NCI-H2081 (cell line): ENCODE measurements at places on chromosomes 5 and 9.

DNA sequence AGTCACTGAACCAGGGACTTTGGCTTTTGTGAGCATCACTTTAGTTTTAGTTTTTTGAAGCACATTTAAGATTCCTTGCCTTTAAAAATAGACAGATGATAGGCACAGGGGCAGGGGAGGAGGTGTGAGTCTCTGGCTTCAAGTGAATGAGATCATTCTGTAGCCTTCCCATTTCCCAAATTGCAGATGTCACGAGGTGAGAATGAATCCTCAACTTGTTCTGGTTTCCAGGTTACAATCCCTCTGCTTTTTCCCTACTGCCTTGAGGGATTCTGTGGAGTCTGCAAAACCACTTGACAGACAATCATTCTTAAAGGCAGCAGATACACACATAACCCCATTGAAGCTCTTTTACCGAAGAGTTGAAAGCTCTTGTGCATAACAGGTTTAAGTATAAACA lies 332.4 kb downstream of the DMAC1 start:
- DNase-seq: no peak

DNA sequence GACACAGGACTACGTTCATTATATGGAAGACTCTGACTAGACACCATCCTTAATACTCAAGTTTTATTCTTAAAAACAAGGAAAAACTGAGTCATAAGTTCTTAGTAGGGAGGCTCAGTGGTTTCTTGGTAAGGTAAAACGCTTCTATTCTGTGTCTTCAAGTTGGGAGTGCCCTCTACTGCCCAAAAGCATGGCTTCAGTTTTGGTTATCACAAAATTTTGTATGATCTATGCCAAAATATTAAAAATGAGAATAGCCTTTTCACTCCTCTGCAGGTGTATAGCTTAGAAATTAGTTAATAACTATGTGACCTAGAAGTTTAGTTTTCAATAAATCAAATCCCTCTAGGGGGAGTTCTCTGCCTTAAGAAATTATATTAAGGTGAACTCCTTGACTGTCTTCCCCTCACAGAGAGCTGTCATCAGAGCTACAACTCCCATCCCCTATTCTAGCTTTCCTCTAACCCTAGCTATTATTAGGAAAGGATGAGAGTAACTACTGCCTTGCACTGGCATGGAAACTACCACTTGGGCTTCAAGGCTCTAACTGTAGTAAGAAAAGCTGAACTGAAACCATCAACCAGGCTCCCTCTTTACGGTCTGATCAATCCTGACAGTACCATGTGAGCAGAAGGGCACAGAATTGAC lies 189.7 kb downstream of the GNAQ start:
- DNase-seq: no peak

DNA sequence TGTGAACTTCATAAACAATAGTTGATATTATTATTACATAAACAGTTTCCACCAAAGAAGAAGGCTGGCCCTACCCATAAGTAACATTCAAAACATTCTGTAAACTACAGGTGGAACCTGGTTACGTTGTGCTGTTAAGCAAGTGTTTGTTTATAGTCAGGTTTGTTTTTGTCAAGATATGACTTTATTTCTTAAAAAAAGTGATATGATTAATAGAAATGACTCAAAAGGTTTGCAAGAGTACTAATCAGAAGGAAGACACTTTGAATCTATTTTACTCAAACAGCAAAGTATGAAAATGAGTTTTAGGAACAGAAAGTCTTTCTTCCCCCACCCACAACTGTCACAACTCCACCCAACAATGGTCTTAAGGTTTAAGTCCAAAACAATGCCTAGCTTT lies 220.8 kb downstream of the PLK2 start:
- DNase-seq: no peak

- no peak for DNase-seq
These were observed 16.1 kb downstream of the CACNA1B start for GRCh38 chr9:137893670-137894069.

- DNase-seq: no peak
These were observed 212.1 kb downstream of the TLR4 start for GRCh38 chr9:117916291-117916690.

- DNase-seq: no peak
These were observed 173.0 kb upstream of the PDE4D start for GRCh38 chr5:60066502-60066901.

DNA sequence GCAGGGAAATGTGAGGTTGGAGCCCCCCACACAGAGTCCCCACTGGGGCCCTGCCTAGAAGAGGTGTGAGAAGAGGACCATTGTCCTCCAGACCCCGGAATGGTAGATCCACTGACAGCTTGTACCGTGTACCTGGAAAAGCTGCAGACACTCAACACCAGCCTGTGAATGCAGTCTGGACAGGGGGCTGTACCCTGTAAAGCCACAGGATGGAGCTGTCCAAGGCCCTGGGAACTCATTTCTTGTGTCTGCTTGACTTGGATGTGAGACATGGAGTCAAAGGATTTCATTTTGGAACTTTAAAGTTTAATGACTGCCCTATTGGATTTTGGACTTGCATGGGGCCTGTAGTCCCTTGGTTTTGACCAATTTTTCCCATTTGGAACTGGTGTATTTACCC lies 535.0 kb upstream of the MEF2C start:
- DNase-seq: no peak

DNA sequence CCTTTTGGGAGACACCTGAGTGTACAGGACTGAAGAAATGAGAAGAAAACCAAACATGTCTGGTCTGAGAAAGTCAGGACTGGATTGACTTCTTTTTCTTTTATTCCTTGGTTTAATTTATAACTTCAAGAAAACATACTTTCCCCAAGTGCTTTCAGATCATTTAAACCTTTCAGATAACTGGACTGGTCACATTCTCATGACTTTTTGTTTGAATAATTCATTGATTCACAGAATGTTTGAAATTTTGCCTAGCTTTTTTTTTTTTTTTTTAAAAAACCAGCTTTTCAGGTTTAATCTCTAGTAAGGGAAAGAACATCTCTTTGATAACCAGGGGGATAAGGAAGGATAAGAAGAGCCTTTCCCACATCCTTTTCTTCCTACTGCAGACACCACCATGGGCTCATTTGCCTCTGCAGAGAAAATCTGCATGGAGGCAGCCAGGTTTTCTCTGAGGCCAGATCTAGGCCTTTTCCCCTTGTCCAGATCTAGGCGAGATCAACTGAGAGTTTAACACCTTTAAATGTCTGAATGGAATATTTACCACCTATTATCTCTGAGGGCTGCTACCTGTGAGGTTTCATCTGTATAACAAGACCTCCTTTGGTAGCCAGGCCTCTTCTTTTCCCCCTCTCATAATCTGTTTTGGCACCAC lies 45.0 kb upstream of the SLC28A3 start:
- DNase-seq: no peak

GRCh38 chr5:38376404-38376803 lies 118.0 kb downstream of the EGFLAM start:
- DNase-seq: no peak

- DNase-seq: peak; percentile 37
These were observed 61.5 kb downstream of the LNPEP start for GRCh38 chr5:96997265-96997859.

DNA sequence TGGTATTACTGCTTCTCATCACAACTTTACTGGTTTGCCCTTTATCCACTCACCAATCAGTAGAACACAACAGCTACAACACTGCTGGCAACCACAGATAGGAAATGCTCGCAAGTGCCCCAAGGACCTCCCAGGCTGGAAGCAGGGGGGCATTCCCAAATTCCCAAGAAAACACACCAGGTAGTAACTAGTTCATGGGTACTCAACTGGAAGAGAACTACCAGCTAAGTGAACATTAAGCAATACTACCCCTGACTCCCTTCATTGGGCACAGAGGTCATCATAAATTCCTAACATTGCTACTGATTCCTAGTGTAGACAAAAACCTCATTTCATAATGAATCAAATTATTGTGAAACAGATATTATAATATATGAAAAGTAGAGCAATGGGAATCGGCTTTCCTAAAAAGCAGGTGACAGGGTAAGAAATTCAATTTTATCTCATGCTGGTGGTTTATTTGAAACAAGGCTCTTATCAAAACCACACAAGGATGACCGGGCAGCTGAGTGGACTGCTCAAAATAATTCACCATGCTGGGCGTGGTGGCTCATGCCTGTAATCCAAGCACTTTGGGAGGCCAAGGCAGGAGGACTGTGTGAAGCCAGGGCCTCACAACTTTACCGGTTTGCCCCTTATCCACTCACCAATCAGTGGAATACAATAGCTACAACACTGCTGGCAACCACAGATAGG lies 81.6 kb downstream of the TLE1 start:
- DNase-seq: no peak

DNA sequence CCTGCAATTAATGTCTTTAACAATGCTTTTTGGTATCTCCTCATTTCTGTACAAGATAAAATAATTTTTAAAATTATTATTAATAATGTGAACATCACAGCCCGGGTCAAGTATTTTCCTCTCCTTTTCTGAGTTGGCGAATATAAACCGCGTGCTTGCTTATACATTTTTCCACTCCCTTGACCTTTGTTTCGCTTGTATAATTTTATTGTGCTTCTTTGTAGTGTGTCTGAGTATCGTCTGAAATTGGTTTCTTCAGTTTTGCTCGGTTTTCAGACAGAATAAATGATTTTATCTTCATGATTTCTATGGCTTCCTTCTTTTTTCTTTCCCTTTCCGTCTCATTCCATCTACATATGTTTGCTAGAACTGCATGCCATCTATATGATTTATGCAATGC lies 448.5 kb downstream of the MAT2B start:
- no peak for DNase-seq

DNA sequence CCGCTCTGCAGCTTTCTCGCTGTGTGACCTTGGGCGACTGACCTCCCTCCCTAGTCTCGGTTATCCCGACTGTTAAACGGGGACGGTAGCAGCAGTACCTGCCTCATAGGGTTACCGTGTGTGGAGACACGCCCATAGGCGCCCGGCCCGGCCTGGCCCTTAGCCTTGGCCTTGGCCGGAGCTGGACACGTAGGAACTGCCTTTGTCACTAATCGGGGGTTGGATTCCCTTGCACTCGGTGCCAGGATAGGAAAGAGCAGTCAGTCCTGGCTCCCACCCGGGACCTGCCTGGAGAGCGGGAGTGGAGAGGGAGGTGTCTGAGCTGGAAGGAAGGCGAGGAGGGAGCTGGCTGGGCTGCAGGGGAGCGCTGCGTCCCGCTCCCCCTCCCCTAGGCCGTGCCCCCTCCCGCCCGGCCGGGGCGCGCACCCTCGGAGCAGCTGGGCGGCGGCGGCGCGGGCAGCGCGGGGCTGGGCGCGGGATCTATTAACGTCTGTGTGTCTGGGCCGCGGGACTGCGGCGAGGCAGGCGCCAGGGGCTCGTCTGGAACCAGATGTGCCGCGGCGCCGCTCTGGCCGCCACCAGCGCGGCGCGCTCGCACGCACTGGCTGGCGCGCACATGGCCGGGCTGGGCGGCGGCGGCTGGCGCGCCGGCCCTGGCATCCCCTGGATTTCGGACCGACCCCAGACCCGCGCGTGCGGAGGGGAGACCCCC lies 31.7 kb downstream of the PRRX2 start:
- DNase-seq: peak; percentile 21

DNA sequence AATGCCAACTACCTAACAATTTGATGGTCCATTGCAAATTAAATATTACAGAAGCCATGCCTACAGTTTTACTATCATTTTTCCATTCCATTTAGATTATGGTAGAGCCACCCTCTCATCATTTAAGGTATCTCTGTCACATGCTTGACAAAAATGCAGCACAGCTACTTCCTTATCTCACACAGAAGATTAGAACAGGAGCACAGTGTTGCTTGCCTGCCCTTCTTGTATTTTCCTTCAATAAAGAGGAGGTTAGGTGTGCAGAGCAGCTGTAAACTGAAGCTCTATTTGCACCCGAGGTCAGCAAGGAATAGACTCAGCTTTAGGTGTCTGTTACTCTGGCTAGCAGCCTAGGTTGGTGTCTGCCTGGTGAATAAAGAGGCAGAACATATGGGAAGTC lies 51.5 kb upstream of the ATP10B start:
- no peak for DNase-seq

GRCh38 chr5:155008669-155009068 lies 4.9 kb upstream of the KIF4B start:
- no peak for DNase-seq

DNA sequence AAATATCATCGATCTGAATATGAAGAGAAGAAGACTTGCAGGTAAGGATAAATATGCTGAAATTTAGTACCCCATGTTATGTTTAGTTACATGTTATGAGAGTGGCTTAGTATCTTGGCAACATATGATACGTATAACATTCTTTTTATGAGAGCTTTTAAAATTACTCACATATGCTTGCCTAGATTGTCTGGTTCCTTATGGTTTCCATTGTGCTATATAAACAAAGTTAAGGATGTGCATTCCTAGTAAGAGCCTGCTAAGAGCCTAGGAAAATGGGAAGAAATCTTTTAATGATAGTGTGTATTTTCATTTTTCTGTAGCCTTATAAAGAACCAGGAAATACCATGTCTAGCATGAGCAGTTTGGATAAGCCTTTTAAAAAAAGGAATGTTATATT lies 112.0 kb upstream of the KCNN2 start:
- no peak for DNase-seq

DNA sequence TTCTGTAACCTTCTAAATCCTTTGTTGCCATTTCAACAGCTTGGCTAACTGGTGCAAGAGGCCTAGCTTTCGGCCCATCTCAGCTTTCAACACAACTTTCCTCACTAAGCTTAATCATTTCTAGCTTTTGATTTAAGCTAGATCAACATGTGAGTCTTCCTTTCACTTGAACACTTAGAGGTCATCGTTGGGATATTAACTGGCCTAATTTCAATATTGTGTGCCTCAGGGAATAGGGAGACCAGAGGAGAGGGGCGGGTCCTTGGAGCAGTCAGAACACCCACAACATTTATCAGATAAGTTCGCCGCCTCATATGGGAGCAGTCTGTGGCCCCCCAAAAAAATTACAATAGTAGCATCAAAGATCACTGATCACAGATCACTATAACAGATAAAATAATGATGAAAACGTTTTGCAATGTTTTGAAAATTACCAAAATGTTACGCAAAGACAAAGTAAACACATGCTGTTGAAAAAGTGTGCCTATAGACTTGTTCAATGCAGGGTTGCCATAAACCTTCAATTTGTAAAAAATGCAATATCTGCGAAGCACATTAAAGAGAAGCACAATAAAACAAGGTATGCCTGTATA lies 66.8 kb upstream of the PCSK1 start:
- DNase-seq: no peak

- no peak for DNase-seq
These were observed 3.5 kb downstream of the DMXL1 start for GRCh38 chr5:119074419-119074818.
